ENCODE measurements at places on chromosomes 4 and X.

DNA sequence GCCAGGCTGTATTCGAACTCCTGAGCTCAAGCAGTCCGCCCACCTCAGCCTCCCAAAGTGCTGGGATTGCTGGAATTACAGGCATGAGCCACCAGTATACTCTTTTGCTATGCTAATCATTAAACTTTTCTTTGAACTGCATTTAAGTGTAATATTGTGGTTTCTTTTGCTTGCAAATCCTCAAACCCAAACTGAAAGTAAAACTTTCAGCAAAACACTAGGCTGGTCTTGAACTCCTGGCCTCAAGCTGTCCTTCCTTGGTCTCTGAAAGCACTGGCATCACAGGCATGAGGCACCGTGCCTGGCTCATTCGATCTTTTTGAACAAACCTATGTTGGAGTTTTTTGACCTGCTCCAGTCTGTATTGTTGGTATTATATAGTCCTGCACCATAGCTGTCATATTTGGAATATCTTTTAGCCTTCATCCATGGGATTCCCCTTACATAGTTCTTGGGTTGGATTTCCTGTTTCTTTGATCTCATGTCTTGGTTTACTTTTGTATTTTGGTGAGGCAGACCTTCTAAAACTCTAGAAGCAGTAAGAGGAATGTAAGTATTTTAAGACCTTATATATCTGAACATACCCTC lies 34.1 kb downstream of the MOB1B start:
- DNase-seq, result no peak

GRCh38 chrX:16140983-16141382 lies 17.6 kb downstream of the GRPR start:
- no peak for DNase-seq

GRCh38 chrX:147850875-147851274 lies 60.8 kb upstream of the FMR1 start:
- DNase-seq, result no peak

GRCh38 chr4:47075919-47076318 lies 44.6 kb downstream of the GABRB1 start:
- no peak for DNase-seq

DNA sequence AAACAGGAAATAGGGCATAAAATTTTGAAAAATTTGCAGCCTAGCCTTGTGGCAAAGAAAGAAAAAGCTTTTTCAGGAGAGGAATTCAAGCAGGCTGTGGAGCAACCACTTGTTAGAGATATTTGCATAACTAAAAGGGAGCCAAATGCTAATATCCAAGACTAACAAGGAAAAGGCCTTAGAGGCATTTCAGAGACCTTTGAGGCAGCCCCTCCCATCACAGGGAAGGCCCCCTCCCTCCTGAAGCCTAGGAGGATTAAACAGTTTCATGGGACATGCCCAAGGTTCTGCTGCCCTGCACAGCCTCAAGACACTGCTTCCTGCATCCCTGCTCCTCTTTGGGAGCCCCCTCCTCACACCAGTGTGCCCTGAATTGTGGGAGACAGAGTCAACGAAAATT lies 275.4 kb upstream of the SFRP2 start:
- DNase-seq, result no peak

DNA sequence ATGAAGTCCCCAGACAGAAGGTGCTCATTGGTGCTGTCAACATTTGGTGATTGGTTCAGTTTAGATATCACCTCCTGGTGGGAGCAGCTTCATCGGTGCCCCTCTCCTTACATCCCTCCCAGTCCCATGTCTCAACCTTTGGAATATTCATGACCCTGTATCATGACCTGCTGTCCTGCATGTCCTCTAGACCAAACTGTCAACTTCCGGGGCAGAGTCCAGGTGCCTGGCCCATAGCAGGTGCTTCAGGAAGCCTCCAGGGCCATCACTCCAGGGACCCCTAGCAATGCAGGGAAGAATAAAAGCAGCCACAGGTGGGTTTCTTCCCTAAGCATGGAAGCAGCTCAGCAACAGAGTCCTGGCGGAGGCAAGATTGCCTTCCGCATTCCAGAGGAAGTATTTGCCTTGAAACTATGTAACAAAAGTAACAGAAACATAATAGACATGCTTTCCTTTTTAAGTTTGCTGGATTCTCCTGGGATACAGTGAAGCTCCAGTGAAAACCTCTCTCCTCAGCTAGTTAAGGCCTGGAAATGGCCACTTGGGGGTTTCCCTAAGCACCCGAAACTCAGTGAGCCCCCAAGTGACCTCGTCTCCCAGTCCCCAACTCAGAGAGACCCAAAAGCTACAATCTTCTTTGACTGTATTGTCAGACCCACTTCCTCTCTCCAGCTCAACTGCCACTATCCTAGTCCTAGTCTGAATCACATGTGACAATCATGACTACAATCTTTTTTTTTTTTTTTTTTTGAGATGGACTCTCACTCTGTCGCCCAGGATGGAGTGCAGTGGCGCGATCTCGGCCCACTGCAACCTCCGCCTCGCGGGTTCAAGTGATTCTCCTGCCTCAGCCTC lies 1.3 kb upstream of the ATP6AP1 start:
- no peak for DNase-seq

GRCh38 chr4:155060419-155060818 lies 148.0 kb upstream of the NPY2R start:
- no peak for DNase-seq

- no peak for DNase-seq
These were observed 1.2 kb downstream of the CHIC2 start for GRCh38 chr4:54063229-54063628.

GRCh38 chr4:82638479-82638878 lies 76.7 kb upstream of the TMEM150C start:
- no peak for DNase-seq

GRCh38 chrX:10759141-10759799 lies 138.9 kb upstream of the MID1 start:
- no peak for DNase-seq

DNA sequence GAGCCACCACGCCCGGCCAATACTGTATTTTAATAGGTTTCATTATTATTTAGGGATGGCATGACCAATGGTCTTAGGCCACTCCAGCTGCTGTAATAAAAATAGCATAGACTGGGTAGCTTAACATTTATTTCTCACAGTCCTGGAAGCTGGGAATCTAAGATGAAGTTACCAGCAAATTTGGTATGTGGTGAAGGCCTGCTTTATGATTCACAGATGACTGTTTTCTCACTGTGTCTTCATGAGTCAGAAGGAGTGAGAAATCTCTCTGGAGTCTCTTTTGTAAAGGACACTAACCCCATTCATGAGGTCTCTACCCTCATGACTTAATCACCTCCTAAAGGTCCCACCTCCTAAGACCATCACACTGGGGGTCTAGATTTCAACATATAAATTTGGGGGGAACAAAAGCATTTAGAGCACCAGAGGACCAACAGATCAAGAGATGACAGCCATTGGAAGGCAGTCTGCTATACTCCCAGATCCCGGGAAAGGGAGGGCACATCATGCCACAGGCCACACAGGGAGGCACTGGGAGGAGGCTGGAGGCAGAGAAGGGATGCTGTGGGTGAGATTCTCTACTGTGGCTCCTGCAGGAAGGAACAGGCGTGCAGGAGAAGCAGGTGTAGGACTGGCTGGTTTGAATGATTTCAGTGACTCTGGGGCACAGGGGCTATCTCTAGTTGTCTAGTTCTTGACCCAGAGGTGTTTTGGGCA lies 335.8 kb upstream of the SFRP2 start:
- DNase-seq, result peak; percentile 28

GRCh38 chr4:21555083-21555482 lies 393.5 kb downstream of the KCNIP4 start:
- DNase-seq, result no peak
